Stimulated activated CD8-positive, alpha-beta memory T cell treated with anti-CD3 and anti-CD28 coated beads, Interleukin-15, amount 100 ng/mL, for 4 hours (primary cell): ENCODE measurements at places on chromosomes 4 and X.

DNA sequence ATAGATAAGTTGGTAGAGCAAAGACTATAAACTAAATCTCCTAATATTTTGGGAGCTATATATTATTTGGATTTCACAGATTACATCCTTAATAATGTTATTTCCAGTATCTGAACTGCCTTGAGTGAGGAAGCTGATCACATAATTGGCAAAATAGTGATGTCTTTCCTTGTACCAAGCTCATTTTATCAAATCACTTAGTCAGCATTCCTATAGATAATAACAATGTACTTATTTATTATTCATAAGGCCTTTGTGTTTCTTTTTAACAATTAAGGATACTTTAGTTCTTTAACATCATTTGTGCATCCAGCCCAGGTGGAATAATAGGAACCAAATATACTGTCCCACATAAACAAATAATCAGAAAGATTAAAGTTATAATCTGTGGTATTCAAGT, 1093.6 kb downstream of the PCDH18 start:
- no peak for DNase-seq

- no peak for DNase-seq
Observed at GRCh38 chrX:128781506-128781905, 729.3 kb upstream of the ACTRT1 start.

DNA sequence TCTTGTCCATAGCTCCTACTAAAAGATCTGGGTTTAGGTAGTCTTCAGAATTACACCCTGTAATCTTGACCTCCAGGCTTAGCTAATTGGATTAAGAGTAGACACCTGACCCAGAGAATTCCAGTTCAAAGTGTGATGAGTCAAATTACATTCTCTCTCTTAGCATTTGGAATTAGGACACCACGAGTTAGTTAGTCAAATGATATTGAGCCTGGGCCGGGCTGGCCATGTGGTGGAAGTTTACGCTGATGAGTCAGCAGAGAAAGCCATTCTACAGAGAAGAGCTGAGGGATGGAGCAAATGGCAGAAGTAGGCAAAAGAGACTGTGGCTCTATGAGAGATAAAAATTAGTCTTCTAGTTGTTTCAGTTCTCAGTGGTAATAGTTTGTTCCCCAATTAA, 31.1 kb downstream of the CEP44 start:
- DNase-seq: no peak

DNA sequence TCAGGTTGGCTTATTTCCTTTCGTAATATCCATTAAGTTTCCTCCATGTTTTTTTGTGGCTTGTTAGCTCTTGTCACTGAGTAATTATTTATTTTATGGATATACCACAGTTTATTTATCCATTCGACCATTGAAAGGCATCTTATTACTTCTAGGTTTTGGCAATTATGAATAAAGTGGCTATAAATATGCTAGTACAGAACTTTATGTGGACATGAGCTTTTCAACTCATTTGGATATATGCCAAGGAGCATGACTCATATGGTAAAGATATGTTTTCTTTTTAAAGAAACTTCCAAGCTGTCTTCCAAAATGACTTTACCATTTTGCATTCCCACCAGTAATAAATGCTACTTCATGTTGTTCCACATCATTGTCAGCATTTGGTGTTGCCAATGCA, 803.6 kb downstream of the GLUD2 start:
- no peak for DNase-seq

- DNase-seq: no peak
Observed at GRCh38 chr4:26955241-26955640, 94.6 kb downstream of the STIM2 start.

GRCh38 chr4:132934911-132935310, 214.2 kb upstream of the PCDH10 start:
- no peak for DNase-seq

GRCh38 chr4:1480720-1481119, 74.5 kb upstream of the NKX1-1 start:
- no peak for DNase-seq

GRCh38 chr4:145251391-145251790, 71.0 kb upstream of the OTUD4 start:
- DNase-seq: no peak

DNA sequence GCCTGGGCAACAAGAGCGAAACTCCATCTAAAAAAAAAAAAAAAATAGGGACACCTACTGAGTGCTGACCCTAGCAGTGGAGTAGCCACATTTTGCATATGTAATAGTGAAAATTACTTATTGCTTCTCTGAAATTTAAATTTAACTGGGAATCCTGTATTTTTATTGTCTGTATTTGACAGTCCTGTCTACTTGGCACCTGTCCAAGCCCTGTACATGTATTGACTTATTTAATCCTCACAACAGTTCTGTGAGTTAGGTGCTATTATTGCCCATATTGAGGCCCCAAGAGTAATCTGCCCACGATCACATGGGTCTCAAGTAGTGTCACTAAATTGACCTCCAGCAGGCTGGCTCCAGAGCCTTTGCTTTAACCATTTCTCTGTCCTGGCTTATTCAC, 81.6 kb downstream of the WDR19 start:
- no peak for DNase-seq

DNA sequence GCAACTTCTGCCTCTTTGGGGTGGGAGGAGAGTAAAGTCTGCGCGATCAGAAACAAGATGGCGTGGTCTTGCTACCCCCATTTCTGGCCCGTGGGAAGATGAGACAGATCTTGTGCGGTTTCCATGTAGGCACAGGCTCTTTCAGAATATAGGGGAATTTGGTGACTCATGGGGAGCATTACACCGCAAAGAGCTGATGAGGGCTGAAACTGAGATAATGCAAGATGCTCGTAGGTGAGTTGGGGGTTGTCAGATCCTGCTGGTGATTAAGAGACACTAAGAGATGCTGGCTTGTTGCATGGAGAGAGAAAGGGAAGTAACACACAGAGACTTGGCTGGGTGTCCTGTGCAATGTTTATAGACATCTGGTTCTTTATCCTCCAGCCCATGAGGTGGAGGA, 1.5 kb downstream of the EVC start:
- DNase-seq: peak; percentile 24

- DNase-seq: no peak
Observed at GRCh38 chr4:151260526-151260925, 16.4 kb upstream of the PRSS48 start.

GRCh38 chrX:15908603-15909290, 54.1 kb upstream of the AP1S2 start:
- DNase-seq: no peak

- DNase-seq: no peak
Observed at GRCh38 chr4:169024762-169025161, 14.7 kb upstream of the CBR4 start.

- DNase-seq: no peak
Observed at GRCh38 chr4:74884266-74884665, 48.6 kb upstream of the PARM1 start.

DNA sequence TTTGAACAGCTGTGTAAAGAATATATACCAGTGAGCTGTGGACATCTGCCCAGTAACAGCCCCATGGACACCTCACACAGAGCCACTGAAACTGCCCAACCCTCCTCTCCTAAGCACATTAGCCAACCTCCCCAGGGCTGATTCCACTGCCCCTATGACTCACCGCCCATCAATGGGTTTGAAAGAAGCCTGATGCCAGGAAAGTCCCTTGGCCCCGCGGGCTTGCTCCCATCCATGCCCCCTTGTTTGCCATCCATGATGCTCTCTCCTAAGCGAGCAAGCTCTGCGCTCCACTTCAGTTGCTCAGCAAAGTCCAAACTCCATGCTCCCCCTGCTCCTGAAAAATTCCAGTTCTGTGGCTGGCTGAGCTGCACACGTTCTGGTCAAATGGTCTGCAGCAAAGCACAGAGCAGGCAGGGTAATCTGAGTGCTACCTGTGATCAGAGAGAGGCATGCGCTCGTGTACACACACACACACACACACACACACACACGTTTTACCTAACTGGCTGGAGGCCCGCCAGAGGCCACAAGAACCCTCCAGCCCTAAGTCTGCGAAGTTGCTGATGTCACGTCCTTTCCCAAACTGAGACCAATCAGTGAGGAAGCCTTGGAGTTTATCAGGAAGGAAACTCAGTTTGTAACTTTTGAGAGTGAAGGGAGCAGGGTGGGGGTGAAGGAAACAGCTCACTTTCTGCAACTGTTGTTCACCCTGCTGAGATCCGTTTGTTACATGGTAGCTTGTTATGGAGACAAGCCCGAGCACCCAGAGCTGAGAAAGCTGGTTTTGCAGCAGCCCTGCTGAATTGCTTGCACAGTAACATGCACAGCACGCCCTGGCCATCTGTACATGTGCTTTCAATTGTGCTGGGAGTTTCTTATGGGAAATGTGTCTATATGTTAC, at the start of gene ASB9:
Gene ASB9 (minus strand): TSS at position 466 of the 904 bp plus-strand sequence. CDS start 209 bp downstream, at position 257.
- DNase-seq: no peak

DNA sequence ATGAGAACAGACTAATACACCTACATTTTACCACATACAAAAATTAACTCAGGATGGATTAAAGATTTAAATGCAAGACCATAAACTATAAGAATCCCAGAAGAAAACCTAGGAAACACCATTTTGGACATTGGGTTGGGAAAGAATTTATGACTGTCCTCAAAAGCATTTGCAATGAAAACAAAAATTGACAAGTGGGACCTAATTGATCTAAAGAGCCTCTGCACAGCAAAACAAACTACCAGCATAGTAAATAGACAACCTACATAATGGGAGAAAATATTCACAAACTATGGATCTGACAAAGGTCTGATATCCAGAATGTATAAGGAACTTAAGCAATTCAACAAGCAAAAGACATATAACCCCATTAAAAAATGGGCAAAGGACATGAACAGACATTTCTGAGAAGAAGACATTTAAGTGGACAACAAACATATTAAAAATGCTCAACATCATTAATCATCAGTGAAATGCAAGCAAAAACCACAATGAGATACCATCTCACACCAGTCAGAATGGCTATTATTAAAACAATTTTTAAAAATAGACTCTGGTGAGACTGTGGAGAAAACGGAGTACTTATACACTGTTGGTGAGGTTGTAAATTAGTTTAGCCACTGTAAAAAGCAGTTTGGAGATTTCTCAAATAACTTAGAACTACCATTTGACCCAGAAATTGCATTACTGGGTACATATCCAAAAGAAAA, 221.7 kb upstream of the DIPK2B start:
- DNase-seq: no peak

GRCh38 chrX:20680998-20681397, 414.3 kb upstream of the RPS6KA3 start:
- no peak for DNase-seq

- DNase-seq: no peak
Observed at GRCh38 chr4:137446071-137446470, 86.2 kb downstream of the PCDH18 start.

DNA sequence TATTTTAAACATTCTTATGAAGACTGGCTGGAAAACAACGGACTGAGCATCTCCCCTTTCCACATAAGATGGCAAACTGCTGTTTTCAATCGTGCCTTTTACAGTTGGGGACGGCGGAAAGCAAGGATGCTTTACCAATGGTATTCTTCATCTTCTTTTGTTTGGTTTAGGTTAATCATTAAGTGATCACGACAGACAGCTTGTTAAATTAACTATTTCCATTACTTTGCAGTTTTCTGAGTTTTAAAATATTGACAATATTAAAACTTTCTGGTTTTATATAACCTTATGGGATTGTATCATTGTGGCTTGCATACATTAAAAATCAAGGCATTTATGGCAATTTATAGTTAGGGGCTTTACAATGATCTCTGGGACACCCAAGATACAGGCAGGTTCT, 3.8 kb downstream of the MBTPS2 start:
- DNase-seq: no peak

DNA sequence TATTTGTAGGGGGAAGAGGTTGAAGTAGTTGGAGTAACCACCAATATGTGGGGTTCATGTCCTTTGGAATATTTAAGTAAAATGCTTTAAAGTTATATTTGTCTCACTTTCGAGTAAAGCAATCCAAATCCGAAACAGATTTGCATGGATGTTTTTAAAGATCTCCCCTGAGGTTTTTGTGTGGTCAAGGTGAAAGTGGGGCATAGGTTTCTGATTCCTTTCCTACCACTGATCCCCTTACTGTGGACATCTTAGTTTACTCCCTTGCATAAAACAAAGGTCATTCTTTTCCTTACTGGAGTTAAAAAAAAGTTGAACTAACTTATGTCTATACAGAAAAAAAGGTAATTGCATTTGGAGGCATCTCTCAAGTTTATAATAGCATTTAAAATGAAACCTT, 71.9 kb upstream of the PHOX2B start:
- no peak for DNase-seq

DNA sequence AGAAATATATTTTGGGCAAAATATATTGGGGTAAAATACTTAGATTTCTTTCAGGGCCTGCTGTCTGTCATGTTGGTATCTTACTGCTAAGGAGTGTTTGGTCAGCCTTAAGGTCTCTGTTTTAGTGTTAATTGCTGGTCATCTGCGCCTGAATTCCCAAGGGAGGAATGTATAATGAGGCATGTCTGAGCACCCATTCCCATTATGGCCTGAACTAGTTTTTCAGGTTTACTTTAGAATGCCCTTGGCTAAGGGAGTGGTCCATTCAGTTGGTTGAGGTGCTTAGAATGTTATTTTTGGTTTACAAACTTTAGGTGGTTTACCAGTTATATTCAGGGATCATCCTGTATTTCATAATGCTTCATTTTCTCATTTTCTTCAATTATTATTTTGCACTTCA, 125.9 kb downstream of the CFAP299 start:
- DNase-seq: no peak

GRCh38 chrX:70087857-70088630, 25.8 kb downstream of the OTUD6A start:
- DNase-seq: no peak

DNA sequence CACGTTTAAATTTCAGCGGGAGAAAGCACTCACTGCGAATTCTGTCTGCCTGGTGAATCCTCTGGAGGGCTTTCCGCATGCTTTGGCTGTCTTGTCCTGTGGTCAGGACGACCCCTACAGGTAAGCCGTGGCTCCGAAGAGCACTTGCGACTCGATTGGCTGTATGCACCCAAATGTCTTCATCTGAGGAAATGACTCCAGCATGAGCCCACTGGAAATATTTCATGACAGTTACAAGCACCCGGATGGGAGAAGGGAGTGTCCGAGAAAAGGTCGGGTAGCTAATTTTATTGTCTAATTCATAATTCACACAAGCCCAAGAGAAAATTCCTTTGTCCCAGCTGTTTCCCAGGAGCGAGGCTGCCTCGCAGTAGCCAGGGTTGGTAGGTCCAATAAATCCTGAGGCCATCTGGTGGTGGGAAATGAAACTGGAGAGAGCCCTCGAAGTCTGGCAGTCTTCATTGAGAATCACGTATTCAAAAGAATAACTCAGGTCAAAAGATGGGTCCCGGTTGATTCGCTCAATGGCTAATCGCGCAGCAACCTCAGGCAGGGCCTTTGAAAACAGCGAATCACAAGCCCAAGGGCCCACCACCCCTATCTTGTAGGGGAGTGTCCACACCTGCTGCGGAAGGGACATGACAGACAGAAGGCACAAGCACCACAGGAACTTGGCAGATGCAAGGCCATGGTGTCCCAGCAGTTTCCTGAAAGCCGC, 6.6 kb downstream of the GUCY2F start:
- DNase-seq: no peak

DNA sequence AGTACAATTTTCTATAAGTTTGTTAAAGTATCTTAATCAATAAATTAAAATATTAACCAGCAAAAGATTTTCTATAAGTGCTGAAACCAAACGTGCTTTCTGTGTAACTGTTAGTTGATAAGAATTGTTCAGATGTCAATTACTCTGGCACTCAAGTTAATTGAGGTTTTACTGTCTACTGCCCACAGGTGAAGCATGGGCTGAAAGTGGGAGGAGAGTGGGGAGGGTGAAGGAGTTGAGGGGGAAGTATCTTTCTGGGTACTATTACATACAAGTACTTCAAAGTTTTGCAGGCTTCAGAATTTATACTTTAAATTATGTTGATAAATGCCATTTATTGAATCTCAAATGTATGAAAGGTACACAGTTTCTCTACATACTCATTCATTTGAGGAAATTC, 19.1 kb upstream of the CXCL3 start:
- no peak for DNase-seq

GRCh38 chr4:41164405-41164804, 49.9 kb downstream of the APBB2 start:
- DNase-seq: no peak
